ENCODE measurements at places on chromosomes 2 and 18.
A peak's percentile ranks its signal among the peaks of the same experiment; 100 is the strongest.

GRCh38 chr2:27351802-27352598 lies 4.6 kb downstream of the GTF3C2 start:
- peaks cover 20% of the 10 kb centered on the region for H3K36me3 ChIP-seq
- peaks cover 50% of the 10 kb centered on the region for H3K4me1 ChIP-seq
- H3K27me3 ChIP-seq = no peaks in the 10 kb centered on the region
- H3K4me3 ChIP-seq = no peak overlapping the region

DNA sequence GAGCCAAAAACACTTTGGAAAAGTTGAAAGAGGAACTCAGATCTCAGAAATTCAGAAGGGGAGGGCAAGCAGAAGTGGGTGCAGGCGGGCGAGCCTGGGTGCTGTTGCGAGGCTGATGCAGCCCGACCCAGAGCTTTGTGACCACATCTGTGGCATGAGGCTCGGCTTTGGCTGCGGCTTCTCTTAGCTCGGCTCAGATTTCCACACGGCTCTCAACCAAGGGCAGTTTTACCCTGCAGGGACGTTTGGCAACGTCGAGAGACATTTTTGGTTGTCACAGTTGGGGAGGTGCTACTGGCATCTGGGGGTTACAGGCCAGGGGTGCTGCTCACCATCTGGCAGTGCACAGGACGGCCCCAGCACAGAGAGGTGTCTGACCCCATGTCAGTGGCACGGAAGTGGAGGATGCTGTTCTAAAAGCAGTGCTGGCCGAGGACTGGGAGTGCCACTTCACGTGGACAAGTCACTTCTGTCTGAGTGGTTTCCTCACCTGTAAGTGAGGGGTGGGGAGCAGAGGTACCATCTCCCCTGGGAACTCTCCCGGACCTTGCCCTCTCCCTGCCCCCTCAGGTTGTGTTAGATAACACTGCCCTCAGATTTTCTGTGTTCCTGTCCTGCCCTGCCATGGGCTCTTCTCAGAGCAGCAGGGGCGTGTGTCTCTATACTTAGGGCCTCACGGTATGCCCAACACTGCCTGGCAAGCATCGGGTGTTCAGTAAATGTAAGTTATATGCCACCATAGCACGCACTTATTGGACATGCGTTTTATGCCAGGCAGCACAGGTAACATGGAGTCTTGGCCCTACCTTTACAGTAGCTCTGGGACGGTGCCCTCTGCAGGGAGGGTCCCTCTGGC lies 48.7 kb upstream of the FAHD2A start:
- no peak overlapping the region for H3K4me3 ChIP-seq
- DNase-seq = no peak
- H3K4me1 ChIP-seq = no peaks in the 10 kb centered on the region
- H3K27ac ChIP-seq = no peak overlapping the region

- no peaks in the 10 kb centered on the region for H3K4me1 ChIP-seq
- no peak overlapping the region for H3K27ac ChIP-seq
- peaks cover 2% of the 10 kb centered on the region for H3K36me3 ChIP-seq
- no peak for DNase-seq
- H3K4me3 ChIP-seq = no peak overlapping the region
Observed at GRCh38 chr2:47360283-47360682, 42.7 kb upstream of the MSH2 start.

- H3K4me3 ChIP-seq = no peak overlapping the region
- H3K36me3 ChIP-seq = no peaks in the 10 kb centered on the region
- peaks cover 32% of the 10 kb centered on the region for H3K27me3 ChIP-seq
- no peaks in the 10 kb centered on the region for H3K4me1 ChIP-seq
- DNase-seq = no peak
Observed at GRCh38 chr2:237511433-237511832, 24.4 kb downstream of the MLPH start.

GRCh38 chr2:84844141-84844540 lies 36.7 kb downstream of the TRABD2A start:
- H3K36me3 ChIP-seq = peaks cover 5% of the 10 kb centered on the region
- H3K27me3 ChIP-seq = no peaks in the 10 kb centered on the region
- peak overlapping the region; percentile 10 for H3K4me3 ChIP-seq
- peaks cover 81% of the 10 kb centered on the region for H3K4me1 ChIP-seq
- H3K27ac ChIP-seq = peak overlapping the region; percentile 94

DNA sequence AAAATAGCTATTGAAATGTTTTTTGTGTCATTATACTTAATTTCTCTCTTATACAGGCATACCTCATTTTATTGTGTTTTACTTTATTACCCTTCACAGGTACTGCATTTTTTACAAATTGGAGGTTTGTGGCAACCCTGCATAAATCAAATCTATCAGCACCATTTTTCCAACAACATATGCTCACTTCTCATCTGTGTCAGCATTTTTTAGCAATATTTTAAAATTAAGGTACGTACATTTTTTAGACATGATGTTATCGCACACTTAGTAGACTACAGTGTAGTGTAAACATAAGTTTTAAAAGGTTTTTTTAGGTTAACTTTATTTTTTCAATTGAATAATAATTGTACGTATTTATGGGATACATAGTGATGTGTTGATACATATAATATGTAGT lies 30.8 kb upstream of the RALBP1 start:
- no peak overlapping the region for H3K4me3 ChIP-seq
- H3K4me1 ChIP-seq = no peaks in the 10 kb centered on the region
- H3K27ac ChIP-seq = no peak overlapping the region
- H3K36me3 ChIP-seq = no peaks in the 10 kb centered on the region

DNA sequence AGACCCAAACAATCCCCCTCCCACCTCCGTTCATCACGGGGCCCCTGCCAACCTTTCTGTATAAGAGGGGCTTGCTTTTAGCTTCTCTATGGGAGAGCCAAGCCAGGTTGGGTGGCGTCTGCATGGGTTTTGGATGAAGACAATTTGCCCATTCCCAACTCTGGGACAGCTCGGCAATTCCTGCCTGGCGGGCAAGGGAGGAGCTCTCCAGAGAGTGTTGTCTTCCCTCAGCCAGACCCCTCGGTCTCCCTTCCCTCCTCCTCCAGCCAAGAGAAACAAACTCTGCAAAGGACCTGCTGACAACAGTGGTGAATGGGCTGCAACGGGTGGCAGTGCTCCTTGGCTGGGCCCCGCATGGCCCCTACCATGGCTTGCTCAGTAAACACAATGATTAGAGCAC lies 267.2 kb upstream of the HDAC4 start:
- H3K27ac ChIP-seq = no peak overlapping the region
- no peak overlapping the region for H3K4me3 ChIP-seq
- no peaks in the 10 kb centered on the region for H3K4me1 ChIP-seq

DNA sequence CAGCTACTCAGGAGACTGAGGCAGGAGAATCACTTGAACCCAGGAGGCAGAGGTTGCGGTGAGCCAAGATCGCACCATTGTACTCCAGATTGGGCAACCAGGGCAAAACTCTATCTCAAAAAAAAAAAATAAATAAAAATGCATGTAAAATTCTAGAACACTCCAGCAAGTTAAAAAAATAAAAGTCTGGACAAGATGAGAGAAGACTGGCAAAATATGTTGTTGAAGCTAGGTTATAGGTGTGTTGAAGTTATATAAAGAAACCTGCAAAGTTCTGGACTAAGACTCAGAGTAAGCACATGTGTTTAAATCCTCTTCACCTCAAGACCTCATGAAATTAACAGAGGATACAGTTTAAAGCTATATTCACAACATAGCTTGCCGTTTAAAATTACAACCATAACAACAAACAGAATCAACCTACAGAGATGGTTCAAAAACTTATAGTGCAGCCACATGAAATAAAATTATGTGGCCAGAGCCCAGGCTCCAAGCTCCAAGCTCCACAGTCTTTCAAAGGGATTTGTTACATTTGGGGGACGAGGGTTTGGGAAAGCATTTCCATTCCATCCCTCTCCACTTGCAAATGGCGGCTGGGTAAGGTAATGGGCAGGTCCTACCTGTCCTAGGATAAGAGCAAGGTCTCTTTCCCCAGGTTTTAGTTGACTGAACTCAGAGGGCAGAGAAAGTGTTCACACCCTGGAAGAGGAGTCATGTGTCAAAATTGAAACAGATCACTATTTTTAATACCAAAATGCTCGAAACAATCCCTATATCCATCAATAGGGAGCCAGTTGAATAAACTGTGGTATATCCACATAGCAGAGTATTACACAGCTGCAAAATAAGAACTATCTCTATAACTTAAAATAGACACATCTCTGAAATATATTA lies 59.9 kb upstream of the MYCN start:
- no peaks in the 10 kb centered on the region for H3K36me3 ChIP-seq
- H3K27ac ChIP-seq = no peak overlapping the region
- H3K4me1 ChIP-seq = no peaks in the 10 kb centered on the region
- H3K4me3 ChIP-seq = no peak overlapping the region
- H3K27me3 ChIP-seq = no peaks in the 10 kb centered on the region

- no peaks in the 10 kb centered on the region for H3K4me1 ChIP-seq
- no peak overlapping the region for H3K4me3 ChIP-seq
- peaks cover 19% of the 10 kb centered on the region for H3K27me3 ChIP-seq
- no peaks in the 10 kb centered on the region for H3K36me3 ChIP-seq
Observed at GRCh38 chr2:157194097-157194688, 63.3 kb upstream of the GALNT5 start.

DNA sequence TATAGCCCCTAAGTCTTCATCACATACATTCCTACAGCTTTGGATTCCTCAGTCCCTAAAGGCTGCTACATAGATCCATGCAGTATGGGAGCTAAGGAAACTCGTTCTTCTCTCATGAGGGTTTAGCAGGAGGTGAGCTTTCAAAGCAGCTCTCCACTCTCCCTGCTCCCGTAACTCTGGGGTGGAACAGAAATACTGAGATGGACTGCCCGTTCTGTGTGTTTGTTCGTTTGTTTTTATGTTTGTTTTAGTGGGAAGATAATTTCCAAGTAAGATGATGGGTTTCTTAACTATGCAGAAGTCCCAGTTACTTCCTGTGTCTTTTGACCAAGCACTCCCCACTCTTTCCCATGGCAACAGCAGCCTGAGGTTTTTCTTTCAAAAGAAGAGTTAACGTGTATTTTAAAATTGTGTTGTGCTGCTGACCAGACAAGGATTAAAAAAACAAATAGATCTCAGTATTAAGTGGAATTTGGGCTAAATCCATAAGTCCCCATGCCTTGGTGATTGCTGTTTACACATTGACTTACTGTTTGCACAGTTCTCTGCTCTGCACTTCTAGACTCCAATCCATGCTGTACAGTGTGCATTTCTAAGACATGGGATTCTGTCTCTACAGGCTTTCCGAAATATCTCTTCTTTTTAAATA lies 156.4 kb upstream of the SH3BP4 start:
- H3K4me3 ChIP-seq = no peak overlapping the region
- H3K36me3 ChIP-seq = no peaks in the 10 kb centered on the region
- H3K4me1 ChIP-seq = no peaks in the 10 kb centered on the region
- no peak for DNase-seq
- H3K27me3 ChIP-seq = peaks cover 68% of the 10 kb centered on the region
- no peak overlapping the region for H3K27ac ChIP-seq

- no peak for DNase-seq
- no peak overlapping the region for H3K27ac ChIP-seq
- no peaks in the 10 kb centered on the region for H3K27me3 ChIP-seq
- H3K36me3 ChIP-seq = no peaks in the 10 kb centered on the region
Observed at GRCh38 chr2:198157314-198157713, 352.9 kb downstream of the PLCL1 start.
